Lower lobe of right lung (tissue), 2 donors: ENCODE measurements at places on chromosomes 1 and 21. TPM values are rescaled to one million over a fixed set of nuclear protein-coding genes. Genes with fewer than 3 reads are reported as not detected.

CYP4A11 gene
- not detected for total RNA-seq

RUSC1 gene
- total RNA-seq = 27.6 TPM

GRCh38 chr1:180598333-180598974, 33.4 kb upstream of the XPR1 start:
- no peaks in the 10 kb centered on the region for H3K27me3 ChIP-seq
- DNase-seq = no peak
- H3K4me3 ChIP-seq = no peak overlapping the region
- no peaks in the 10 kb centered on the region for H3K36me3 ChIP-seq
- no peaks in the 10 kb centered on the region for H3K4me1 ChIP-seq

DNA sequence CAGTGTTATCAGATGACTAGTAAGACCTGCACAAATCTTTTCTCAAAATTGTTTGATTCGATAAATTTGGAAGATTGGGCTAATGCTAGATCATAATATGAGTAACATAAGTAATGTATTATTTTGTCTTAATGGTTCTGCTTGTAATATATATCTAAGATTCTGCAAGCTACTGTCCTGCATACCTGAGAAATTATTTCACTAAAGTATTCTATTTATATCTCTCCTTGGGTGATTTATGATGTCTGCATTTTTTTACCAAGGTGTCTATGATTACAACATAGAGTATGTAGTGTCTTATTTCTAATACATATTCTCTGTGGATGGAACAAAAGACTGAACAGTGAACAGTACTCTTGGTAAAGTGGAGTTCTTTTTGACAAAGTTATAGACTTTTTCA, 166.6 kb downstream of the CLEC20A start:
- peaks cover 19% of the 10 kb centered on the region for H3K4me1 ChIP-seq
- no peaks in the 10 kb centered on the region for H3K36me3 ChIP-seq
- no peak overlapping the region for H3K27ac ChIP-seq
- DNase-seq = no peak
- no peaks in the 10 kb centered on the region for H3K27me3 ChIP-seq

GRCh38 chr1:200279810-200280411, 129.9 kb downstream of the ZNF281 start:
- no peaks in the 10 kb centered on the region for H3K36me3 ChIP-seq
- no peak overlapping the region for H3K4me3 ChIP-seq
